ENCODE measurements at places on chromosomes 12 and 14.

DNA sequence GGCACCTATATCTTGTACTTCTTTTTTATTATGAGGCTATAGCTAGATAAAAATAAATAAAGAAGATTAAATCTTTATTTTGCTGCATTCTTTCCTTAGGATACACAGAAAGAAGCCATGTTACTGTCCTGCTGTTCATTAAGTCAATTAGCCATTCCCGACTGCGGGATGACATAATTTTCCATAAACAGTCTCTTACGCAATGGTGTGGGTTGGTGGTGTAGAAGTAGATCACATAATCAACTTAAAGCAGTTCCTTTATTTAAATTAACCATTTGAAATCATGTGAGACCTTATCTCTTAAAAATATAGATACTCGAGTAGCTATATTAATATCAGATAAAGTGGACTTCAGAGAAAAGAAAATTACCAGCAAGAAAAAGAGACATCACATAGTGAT is 40.2 kb downstream of the TAOK3 start:
- no peak for DNase-seq

DNA sequence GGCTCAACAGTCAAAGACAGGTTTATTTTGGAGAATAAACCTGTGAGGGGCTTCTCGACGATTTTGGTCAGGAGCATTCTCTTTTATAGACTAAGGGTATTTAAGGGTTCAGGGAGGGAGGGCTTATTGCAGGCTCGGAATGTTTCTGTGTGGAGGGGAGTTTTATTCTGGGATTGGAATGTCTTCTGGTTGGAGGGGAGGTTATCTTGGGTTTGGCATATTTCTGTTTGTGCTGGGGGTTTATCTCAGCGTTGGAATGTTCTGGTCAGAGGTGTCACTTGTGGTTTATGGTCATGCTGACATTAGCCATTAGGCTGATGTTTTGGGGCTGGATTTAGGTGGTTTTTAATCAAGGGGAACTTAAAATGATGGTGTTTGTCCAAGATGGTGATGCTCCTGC is 103.9 kb downstream of the SUDS3 start:
- no peak for DNase-seq

GRCh38 chr12:112939761-112940381 is 1.6 kb downstream of the OAS3 start:
- no peak for DNase-seq

GRCh38 chr12:99767809-99768208 is 120.3 kb downstream of the GARIN6 start:
- no peak for DNase-seq

DNA sequence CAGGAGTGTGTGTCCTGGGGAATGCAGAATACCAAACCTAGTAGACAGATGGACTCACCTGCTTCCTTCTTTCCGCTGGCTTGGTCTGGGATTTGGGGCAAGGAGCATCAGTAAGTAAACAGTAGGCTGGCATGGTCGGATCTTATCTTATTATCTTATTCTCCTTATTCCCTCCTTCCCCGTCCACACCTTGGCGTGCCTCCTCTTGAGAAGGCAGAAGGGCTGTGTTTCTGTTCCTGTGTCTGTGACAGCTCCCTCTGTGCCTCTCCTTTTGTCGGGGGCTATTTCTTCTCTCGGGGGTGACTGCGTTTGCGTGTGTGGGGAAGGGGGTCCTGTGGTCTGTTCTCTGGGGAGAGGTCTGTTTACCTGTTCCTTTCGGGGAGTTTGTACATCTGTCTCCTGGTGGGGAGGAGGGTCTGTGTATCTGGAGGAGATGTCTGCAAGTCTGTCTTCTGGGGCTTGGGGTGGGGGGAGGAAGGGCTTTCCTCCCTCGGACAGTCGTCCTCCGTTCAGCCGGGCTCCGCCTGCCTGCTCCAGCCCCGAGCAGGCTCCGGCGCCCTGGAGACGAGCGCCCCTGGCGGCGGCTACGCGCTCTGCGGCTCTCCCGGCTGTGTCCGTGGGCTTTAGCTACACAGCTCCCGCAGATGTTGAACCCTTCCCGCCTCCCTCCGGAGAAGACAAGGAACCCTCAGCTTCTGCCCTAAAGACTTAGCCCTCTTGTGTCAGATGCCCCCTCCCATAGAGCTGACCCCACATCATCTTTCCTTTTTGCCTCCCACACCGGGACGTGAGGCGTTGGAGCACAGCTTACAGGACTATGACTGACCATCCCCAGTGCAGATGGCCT is 4.4 kb downstream of the KRT86 start:
- DNase-seq: peak; percentile 71

GRCh38 chr14:103973354-103973753 is 31.0 kb upstream of the RD3L start:
- no peak for DNase-seq

GRCh38 chr14:50750323-50750722 is 80.6 kb downstream of the NIN start:
- no peak for DNase-seq

DNA sequence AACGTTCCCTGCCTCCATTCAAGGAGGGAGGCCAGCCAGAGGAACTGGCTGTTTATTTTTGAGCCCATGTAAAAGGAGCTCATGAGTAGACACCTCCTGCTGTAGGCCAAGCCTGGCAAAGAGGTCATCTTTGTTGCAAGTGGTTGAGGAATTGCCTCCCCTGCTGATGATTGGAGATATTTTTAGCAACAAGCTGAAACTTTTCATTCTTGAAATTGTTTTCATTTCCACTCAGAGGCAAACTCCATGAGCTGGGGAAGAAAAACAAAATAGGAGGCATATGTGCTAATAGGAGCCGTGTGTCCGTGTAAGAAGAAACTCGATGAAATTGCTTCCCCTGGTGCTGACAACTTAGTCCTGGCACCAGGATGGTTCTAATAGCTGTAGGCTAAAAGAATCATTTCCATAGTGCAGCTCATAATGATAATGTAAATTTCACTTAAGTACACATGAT is 440.1 kb upstream of the FAR2 start:
- no peak for DNase-seq

DNA sequence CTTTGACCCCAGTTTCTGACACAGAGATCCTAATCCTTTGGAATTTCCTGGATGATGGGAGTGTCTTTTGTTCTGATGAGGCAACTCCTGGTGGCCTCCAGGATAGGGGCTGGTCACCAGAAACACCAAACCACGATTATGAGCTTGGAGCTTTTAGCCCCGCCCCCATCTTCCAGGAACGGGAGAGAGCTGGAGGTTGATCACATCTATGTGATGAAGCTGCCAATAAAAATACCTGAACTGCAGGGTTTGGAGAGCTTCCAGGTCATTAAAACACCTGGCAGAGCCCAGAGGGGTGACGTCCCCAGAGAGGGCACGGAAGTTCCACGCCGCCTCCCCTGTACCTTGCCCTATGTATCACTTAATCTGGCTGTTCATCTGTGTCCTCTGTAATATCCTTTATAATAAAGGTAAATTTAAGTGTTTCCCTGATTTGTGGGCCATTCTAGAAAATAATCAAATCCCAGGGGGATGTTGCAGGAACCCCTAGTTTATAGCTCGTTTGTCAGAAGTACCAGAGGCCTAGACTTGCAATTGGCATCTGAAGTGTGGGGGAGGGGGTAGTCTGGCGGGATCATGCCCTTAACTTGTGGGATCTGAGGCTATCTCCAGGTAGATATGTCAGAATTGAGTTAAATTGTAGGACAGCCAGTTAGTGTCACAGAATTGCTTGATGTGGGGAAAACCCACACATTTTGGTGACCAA is 21.2 kb downstream of the APPL2 start:
- no peak for DNase-seq

DNA sequence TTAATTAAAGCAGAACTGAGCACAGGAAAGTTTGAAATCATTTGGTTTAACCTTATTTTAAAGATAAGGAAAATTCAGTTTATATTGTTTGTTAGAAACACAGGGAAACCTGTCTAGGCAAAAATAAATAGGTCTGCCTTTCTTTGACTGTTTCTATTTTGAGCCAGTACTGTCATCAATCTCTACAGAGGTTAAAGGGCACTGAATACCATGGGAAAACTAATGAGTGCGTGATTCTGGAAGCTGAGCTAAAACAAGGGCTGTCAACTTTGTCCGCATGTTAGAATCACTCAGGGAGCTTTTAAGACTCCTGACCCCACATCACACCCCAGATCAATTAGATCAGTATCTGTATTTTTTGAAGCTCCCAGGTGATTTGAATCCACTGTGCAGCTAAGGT is 38.8 kb downstream of the NOPCHAP1 start:
- DNase-seq: no peak

- no peak for DNase-seq
These were observed 287.0 kb downstream of the RERGL start for GRCh38 chr12:17802657-17803641.

GRCh38 chr12:23830210-23830609 is 119.3 kb downstream of the SOX5 start:
- no peak for DNase-seq

DNA sequence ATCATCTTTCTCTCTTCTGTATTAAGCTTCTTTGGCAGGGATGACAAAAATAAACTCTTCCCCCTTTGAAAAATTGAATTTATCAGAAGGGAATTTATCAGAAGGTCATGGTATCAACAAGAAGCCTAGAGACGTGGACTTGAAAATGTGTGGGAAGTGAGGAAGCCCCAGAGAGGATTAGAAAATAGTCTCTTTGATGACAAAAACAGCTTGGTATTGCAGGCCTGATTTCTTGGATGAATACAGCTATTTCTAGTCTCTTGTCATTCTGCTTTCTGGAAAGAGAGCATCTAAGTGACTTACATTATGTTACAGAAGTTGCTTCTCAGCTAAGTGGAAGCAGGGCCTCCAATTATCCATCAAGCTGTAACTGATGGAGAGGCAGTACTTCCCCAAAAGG is 111.1 kb downstream of the KITLG start:
- DNase-seq: no peak

DNA sequence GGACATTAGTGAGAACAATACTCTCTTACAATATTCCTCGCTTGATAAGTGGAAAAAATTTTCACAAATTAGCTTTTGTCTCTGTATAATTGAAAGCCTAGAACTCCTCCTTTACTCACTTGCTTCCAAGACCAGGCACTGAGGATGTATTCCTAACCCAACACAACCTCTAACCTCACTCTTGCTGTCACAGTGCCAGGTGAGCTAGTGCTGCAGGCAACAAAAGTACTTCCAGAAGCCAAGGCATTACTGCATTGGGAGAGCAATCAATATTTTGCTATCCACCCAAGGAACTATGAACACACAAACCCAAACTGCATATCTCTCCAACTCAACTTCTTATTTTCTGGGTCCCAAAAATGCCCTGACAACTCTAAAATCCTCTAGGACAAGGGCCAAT is 1081.0 kb downstream of the VRK1 start:
- DNase-seq: no peak

- no peak for DNase-seq
These were observed 17.7 kb upstream of the TSPAN11 start for GRCh38 chr12:30908722-30909348.

- no peak for DNase-seq
These were observed 154.0 kb downstream of the ITPR2 start for GRCh38 chr12:26678697-26679660.

DNA sequence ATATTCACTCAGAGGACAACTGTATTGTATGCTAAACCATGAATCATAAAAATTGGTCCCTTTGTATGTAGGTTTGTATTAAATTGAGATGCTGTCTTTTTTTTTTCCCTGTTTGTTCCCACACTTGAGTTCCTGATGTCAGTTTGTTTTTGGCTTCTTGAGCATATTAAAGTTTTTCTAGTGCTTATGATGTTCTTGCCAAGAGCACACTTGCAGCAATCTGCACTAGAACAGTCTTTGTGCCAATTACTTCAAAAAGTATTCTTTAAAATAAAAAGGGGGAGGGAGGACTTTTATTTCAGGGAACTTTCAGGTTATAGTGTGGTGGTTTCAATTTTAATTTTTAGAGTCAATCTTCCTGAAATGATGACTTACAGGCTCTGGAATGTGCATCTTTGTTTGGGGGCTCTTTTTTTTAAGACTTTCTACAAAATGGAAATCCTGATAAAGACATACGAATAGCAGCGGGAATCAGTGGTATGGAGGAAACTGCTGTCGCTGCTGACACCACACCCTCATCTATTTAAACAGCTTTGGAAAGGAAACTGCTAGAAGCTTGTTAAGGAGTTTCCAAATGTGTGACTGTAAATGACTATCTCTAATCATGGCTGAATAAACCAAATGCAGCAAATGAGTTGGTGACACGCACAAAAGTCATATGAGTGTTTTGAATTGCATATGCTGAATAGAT is 188.6 kb downstream of the EGLN3 start:
- DNase-seq: no peak

DNA sequence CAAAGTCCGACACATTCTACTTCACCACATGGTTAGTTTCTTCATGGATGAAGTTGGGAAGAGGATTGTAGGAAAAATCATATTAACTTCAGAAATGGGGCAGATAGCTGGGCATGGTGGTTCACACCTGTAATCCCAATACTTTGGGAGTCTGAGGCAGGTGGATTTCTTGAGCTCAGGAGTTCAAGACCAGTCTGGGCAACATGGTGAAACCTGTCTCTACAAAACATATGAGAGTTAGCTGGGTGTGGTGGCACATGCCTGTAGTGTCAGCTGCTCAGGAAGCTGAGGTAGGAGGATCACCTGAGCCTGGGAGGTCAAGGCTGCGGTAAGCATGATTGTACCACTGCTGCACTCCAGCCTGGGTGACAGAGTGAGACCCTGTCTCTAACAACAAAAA is 49.5 kb upstream of the PCED1B start:
- DNase-seq: no peak

DNA sequence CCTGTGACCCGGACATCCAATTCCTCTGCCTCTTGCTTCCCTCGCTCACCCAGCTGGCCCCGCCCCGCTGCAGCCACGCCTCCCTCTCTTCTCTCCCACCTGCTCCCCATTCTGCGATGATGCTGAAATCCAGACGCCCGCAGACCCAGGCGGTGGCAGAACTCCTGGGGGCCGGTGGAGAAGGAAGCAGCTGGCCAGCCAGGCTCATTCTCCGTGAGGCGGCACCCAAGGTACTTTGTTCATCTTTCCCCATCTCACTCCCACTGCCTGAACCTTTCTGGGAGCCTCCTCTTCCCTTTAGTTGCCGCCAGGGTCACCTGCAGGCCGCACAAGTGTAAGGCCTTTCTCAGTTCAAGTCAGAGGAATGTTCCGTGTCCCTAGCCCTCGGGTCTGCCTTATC is 35.7 kb downstream of the FOXN4 start:
- DNase-seq: no peak

DNA sequence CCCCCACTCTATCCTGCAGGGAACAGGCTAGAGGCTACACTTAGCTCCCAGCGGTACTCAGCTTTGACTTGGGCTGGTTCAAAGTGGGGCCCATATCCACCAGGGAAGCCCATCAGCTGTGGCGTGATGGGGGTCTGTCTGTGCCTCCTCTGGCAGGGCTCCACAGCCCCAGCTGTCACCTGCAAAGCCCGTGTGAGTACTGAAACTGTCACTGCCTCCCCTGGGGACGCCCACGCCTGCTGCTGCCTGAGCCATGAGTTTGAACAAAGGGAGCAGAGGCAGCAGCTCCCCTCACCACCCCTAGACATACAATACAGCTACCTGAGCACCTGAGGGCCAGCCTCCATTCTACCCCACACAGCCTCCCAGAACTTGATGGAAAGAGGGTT is 5.0 kb downstream of the REM2 start:
- no peak for DNase-seq

DNA sequence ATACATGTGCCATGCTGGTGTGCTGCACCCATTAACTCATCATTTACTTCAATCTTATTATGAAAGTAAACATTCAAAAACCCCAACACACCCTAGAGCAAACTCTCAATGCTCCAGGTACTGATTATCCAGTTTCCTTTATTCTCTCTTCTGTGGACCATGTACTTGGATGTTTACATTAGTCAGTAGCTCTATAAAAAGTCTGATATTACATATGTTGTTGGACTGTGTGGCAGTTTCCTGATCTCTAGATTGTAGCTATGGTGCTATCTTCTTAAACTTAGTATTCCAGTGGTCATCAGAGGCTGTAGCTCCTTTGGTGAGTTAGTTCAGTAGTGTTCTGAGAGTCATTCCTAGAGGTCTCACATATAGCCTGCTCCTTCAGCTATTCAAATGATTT is 25.1 kb upstream of the ITGA5 start:
- no peak for DNase-seq
